ENCODE measurements at places on chromosomes 3 and 15.

- DNase-seq, result no peak
These were observed 51.1 kb downstream of the STRIT1 start for GRCh38 chr3:155242342-155242741.

DNA sequence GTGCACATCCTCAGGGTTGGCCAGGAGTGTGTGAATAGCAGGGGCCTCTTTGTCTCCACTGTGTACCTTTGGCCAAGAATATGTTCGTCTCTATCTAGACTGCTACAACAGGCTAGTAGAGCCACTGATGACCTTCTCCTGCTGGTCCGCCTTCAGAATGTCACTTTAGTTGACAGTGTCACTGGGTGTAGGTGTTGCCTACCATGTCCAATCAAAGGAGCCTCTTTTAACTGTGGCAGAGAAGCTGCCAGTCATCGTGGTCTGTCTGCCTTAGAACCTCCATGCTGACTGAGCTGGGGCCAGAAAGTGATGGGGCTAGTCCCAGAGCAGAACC, 40.1 kb downstream of the OXSR1 start:
- no peak for DNase-seq

DNA sequence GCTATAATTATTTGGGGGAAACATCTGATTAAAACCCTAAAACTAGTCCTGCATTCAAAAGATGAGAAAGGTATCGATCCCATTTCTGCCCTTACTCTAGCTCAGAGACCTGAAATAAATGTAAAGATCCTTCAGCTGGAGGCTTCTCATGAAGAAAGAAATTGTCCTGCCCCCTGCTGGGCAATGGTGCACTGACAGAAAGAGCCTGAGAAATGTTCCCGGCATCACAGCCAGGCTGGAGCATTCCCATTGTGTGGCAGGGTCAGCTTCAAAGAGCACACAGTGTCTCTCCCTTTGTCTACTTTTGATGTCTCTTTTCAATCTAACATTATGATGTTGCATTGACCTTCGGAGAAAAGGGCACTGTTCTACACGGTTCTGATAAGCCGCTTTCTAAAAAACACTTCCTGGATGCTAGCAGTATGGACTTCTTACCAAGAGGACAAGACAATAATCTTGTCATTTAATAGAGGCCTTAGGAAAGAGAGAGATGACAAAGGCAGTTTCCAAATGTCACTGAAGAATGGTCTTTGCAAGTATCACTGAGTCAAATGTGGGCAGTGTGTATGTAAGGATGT, 287.5 kb downstream of the MAGI1 start:
- DNase-seq, result peak; percentile 72

GRCh38 chr3:101851072-101851770, 1.9 kb downstream of the NFKBIZ start:
- no peak for DNase-seq

DNA sequence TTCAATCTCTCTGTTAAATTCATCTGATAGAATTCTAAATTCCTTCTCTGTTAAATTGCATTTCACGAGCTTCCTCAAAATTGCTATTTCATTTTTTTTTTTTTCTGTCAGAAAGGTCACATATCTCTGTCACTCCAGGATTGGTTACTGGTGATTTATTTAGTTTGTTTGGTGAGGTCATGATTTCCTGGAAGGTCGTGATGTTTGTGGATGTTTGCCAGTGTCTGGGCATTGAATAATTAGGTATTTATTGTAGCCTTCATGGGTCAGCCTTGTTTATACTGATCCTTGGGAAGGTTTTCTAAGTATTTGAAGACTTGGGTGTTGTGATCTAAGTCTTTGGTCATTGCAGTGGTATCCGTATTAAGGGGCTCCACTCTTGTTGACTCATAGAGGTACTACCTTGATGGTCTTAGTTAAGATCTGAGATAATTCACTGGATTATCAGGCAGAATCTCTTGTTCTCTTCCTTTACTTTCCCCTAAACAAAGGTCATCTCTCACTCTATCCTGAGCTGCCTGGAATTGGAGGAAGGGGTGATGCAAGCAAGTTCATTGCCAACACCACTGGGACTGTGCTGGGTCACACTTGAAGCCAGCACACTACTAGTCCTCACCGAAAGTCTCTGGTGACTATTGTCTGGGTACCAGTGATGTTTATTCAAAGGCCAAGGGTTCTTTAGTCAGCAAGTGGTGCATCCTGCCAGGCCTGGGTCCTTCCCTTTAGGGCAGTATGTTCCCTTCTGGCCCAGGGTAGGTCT, 231.1 kb downstream of the GBE1 start:
- no peak for DNase-seq

DNA sequence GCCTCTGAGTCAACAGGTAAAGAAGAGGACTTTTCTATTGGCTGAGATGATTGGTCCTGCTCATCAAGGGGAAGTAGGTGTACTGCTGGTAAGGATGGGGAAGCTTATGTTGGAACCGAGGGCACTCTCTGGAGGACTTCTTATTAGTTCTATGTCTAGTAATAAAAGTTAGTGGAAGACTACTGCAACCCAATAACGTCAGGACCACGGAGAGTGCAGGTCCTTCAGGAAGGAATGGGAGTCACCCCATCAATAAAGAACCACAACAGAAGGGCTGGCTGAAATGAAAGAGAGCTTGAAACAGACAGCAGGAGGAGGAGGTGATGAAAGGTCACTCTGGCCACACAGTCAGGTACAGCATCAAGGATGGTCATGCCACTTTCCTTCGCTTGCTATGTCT, 68.8 kb upstream of the PRR23E start:
- DNase-seq, result no peak

DNA sequence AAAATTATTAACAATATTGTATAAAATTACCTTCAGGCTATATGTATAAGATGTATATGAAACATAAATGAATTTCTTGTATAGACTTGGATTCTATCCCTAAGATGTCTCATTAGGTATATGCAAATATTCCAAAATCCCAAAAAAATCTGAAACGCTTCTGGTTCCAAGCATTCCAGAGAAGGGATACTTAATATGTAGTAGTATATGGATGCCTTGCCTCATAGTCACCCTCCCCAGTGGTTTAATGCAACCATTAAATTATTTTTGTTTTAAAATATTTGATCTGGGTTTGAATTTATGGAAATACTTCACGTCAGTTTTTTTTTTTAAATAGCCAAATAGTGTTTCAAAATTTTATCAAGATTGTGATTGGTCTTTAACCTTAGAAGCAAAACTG, 27.2 kb downstream of the PLCL2 start:
- DNase-seq, result no peak

DNA sequence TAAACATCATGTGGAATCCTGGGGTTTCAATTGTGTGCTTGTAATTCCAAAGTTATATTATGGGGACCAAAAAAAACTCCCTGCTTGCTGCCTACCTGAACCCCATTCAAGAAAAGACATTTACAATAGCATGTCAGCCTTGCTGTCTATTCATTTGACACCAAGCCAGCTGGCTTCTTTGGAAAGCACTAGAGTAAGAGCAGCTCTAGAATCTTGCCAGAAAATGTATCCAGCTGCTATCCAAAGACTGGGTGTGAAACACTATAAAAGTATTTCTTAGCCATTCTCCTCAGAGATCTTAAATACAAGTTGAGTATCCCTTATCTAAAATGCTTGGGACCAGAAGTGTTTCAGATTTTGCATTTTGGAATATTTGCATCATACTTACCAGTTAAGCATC, 87.4 kb downstream of the RAD18 start:
- no peak for DNase-seq

GRCh38 chr15:87209891-87210689, 1046.4 kb downstream of the NTRK3 start:
- no peak for DNase-seq

DNA sequence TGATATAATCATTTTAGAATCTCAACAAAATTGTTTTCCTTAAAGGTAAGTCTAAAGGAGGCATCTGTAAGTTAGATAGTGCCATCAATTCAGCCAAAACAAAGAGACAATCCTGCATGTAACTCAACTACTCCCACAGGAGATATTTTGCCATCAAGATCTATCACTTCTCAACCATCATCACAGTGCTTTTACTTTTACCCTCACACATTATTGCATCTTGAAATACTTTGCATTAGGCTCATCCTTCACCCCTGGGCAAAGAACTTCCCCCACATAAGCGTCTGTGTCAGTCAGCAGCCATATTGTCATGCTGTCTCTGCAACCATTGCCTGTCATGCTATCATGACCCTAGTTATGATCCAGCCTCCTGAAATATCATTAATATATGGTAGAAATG, 54.9 kb upstream of the NLGN1 start:
- no peak for DNase-seq

DNA sequence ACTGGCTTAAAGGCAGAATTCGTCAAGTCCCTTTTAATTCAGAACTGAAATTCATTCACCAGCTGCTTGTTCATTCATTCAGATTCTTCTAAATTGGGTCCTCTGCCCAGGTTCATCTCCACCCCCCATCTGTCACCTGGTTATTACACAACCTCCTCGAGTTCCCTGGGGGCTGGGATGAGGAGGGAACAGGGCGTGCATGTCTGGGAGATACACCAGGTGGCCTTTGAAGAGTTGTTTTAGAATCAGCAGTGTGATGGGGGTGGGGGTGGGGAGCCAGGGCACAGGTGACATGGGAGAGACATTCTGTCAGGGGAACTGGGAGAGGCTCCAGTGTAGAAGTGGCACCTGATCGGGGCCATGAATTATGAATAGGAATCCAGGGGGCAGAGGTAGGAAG, 8.2 kb downstream of the SNX33 start:
- no peak for DNase-seq

GRCh38 chr3:171327441-171328174, 132.6 kb downstream of the TNIK start:
- DNase-seq, result no peak

DNA sequence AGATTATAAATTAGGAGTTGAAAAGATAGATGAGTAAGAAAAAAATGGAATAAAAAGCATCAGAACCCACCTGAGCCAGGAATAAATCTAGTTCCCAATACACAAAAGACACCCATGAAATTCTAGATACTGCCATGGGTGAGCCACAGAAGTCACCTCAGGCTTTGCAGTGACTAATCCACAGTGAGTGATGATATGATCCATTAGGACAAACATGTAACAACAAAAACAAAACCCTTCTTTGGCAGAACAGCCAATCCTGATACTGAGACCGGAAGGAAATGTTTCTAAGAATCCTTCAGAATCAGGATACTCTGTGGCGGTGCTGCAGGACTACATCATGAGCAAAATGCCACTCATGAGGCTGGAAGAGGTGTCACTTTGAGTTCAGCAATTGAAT, 15.0 kb upstream of the MINDY4B start:
- DNase-seq, result no peak

DNA sequence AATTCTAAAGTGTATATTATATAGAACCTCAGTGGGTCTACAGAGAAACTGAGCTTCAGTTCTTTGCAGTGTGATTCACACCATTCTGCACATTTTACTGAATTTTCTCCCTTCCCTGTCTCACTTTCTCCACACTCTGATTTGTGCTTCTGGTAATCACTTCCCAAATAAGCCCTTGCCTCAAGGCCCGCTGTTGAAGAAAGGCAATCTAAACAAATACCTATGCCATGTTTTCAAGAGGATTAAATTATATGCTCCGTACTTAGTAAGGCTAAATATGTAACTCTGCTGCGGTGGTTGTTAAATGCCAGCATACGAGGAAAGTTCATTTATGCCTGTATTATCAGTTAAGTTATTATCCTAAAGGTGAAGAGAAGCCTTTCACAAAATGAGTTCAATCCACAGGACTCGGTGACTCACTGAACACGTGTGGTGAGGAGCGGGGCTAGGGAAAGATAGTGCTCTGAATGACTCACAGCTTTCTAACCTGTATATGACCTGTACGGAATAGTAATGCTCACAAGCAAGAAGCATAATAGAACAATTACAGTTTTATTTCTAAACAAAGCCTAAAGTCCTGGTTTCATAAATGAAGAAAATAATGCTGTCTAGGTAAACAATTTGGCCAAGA, 25.1 kb downstream of the CNTN6 start:
- no peak for DNase-seq

GRCh38 chr15:70252951-70253320, 155.2 kb upstream of the TLE3 start:
- no peak for DNase-seq

- DNase-seq, result no peak
These were observed 154.4 kb downstream of the PEX5L start for GRCh38 chr3:179882292-179882691.

DNA sequence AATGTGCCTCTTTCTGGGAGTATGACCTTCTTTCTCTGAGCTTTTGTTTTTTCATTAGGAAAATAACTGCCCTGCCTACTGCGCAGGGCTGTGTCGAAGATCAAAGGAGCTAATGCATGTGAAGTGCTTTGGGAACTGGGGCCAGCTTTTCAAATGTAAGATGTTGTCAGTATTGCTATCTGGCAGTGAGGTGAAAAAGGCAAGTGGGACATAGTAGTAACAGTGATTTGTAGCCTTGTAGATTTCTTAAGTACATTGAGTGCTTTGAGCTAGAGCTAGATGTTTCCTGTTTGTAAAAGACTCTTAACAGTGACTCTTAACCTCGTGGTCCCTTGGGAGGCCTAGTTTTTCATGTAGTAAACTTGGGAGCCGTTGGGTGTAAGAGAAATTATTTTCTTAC, 126.5 kb downstream of the ECT2 start:
- DNase-seq, result no peak

DNA sequence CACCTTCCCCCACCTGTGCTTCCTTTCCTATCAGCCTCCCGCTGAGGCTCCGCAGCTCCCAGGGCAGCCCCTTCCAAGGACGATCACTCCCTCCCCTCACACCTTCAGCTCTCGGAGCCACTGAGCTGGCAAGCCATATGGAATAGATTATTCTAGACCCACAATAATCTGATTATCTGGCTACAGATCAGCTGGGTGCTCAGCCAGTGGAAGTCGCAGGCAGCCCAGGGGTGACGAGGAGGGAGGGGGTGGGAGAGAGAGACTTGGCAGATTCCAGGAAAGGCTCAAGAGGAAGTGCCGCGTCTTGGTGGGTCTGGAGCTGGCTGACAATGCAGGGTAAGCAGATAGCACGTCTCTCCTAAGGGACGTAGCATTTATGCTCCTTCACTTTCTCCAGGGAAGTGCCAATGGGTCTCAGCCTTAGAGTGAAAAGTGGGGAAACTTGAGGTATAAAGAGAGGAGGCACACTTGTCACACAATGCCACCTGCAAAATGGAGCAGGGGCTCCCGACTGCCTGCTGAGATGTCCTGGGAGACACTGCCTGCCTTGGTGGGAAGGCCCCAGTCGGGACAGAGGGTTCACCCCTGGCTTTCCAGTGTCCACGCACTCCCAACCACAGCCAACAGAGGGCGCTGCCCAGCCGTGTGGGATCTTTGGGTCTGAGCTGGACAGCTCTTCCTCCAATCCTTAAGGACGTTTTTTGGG, 9.4 kb upstream of the MESP1 start:
- DNase-seq, result peak; percentile 85

DNA sequence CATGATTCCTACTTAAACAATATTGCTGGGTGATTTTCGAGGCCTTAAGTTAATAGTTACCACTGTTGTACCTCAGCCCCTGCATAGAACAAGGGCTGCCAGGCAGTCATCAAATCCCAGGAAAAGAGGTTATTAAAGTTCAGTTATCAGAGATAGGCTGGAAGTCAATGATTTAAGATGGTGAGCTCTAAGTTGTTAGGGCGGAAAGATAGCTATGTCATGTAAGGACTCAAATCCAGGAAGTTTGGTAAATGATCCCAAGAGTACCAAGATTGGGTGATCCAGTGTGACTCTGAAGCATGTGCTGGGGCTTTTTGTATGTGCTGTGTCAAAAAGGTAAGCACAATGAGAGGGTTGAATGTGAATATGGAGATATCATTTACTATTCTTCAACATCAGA, 287.9 kb downstream of the NLGN1 start:
- no peak for DNase-seq
